ENCODE measurements at places on chromosomes 6 and 20. TPM values are rescaled to one million over a fixed set of nuclear protein-coding genes. Genes with fewer than 3 reads are reported as not detected.

DNA sequence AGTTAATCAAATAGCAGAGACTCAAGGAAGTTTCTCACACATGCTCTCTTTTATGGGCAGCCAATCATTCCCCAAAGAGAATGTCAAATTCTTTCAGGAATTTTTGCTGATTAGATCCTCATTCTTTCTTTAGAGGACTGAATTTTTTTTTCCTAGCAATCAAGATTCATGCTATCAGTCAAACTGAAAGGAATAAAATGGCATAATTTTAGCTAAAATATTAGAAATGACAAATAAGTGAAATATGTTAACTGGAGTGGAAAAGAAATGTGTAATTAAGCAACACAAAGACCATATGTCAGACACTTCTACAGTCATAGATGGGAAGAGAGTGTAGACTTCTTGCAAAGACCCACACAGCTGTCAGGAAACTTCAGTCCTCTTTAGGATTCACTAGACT, 242.3 kb upstream of the RNF217 start:
- no peak for DNase-seq

DNA sequence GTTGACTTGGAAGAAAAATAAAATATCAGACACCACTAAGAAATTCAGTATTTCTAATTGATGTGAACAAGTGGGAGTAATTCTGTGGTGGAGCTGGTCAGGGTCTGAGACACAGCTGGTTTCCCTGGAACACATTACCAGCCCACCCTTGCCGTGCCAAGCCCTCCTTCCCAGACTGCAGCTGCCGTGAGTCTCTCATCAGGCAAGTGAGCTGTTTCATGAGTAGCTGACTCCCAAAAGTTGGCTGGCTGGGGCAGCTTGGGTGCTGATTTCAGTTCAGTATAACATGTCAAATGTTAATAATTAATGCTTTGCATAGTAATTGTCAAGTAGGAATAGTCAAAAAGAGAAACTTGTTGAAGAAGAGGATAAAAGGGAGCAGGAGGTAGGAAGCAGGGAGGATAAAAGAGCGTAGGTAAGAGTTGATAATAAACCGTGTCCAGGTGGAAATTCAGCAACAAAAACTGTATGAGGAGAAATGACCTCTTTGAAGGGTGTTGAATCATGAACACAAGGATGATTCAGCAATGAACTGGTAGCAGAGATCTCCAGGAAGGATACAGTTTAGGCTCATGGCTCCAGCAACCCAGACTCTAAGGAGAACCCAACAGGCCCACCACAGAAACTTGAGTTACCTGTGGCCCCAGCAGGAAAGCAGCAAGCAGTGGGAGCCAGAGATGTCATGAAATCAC, 110.9 kb upstream of the SSTR4 start:
- no peak for DNase-seq

GRCh38 chr6:136148051-136148450, 102.1 kb downstream of the MTFR2 start:
- DNase-seq: no peak

DNA sequence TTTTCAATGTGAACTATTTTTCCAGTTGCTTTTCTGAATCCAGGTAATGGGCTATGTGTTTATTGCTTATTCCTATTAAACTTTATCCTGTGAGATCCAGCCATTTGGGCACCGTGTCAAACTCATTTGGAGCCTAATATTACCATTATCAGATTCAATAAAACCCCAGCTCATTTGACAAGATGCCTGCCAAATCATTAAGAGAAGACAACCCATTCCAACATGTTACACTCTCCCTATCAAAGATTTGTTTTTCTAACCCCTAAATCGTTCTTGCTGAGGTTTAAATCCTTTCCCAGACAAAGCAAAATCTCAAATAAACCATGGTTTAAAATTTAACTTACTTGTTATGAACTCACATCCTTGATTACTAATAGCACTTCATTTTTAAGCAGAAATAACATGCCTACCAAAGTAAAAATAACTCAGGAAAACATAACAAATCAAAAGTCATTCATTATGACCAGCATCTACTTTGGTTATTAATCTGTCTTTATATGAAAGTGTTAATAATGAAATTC, 130.0 kb upstream of the TCF21 start:
- no peak for DNase-seq

GRCh38 chr6:22651731-22652130, 82.4 kb downstream of the HDGFL1 start:
- DNase-seq: no peak

GRCh38 chr20:38747495-38748096, 664 bp upstream of the ACTR5 start:
- no peak for DNase-seq

- DNase-seq: peak; percentile 74
These were observed 719.4 kb downstream of the EPM2A start for GRCh38 chr6:145015739-145016558.

DNA sequence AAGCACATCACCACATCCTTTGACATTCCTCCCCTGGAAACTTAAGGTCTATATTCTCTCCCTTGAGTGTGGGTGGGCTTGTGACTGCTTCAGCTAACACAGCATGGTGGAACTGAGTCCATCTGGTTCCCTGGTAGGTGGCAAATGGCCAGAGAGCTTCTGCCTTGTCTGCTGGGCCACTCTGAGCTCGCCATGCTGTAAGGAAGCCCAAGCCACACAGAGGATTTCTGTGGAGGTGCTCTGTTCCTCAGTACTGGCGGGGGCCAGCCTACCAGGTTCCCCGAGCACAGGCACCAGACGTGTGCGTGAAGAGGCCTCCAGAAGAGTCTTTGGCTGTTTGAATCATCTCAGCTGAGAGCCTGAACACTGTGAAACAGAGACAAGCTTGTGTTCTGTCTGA, 41.6 kb upstream of the PMEPA1 start:
- no peak for DNase-seq

DNA sequence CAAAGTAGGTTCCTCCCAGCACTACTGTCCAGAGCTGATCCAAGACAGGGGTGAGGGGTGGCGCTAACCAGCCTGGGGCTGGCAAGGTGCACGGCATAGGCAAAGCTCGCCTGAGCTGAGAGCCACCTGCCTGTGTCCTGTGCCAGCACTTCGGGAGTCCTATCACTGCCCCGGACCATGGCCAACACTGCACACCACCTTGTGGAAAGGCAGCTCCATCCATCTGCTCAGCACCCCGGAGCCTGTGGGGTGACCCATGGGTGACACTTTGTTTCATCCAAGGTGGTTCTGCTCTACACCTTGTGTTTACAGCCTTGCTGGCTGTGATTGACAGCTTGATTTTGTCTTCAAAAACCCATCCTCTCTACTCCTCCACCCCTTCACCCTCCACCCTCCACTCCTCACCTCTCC, 32.9 kb upstream of the GATA5 start:
- no peak for DNase-seq

GRCh38 chr6:82246802-82247504, 591 bp downstream of the IBTK start:
- peak; percentile 76 for DNase-seq

GRCh38 chr20:57782631-57783041, 72.8 kb upstream of the PMEPA1 start:
- DNase-seq: no peak

DNA sequence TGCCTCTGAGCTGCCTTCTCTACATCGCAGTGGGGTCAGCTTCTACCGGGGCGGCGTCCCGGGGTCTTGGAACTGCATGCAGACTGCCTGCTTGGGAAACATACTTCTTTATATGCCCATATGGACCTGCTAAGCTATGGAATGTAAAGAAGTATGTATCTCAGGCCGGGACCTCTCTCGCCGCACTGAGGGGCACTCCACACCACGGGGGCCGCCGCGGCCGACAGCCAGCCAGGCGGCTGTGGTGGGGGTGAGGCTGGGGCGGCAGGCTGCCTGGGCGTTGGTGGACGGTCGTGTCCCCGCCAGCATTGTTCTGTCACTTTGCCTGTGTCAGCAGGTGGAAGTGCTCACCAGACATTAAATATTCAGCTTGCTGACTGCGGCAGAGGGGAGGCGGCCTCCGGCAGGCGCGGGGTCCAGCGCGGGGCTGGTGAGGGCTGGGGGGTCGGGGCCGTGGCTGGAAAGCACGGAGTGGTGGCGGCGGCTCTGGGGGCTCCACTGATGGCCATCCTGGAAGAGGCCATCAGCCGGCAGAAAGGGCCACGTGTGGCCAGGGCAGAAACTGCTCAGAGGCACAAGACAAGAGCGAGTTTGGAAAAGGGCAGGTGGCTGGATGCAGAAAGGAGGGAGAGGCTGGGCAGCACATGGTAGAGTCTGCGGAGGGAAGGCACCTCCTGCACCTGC, 78.6 kb upstream of the GATA5 start:
- no peak for DNase-seq

DNA sequence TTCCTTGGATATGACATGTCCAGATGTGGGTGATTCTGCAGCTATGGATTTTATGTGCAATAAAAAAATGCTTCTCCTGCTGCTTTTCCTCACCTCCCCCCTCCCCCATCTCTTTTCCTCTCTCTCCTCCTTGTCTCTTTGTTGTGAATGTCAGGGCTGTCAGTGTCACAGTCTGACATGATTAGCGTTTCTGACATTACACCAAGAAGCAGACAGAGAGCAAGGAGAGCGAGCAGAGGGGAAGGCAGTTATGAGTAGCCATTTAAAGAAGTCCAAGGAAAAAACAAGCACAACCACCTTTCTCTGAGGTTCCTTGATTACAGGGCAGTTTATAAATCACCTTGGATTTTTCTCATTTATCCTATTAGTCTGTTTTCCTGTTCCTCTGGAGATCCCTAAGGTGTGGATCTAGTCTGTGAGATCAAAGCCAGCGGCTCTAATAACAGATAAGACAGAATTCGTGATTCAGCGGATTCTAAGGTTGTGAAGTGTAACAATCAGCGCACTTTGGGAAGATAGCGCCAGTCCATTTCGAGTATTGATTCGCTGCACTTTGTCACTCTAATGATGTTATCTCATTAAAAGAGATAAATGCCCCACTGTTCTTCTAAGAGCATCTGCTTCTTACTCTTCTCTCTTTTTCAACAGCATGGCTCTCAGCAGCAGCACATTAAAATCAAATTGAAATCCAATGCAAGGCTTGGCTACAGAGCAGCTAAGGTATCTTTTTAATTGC, 101.4 kb downstream of the BACH2 start:
- DNase-seq: no peak

DNA sequence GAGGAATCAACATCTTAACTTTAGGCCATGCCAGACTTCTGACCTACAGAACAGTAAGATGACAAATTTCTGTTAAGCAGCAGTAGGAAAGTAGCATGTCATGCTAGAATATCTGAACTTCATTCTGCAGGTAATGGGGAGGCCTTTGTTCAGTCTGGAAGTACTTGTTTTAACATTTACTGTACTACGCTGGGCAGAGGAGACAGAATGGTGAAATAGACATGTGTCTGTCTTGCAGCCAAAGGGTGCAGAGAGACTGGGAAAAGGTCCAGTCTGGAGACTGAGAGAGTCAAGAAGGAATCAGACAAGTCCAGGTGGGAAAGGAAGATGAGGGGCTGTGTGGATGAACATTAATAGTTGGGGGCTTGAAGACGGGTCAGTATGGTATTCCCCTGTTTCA, 17.5 kb upstream of the ZBTB2 start:
- no peak for DNase-seq

DNA sequence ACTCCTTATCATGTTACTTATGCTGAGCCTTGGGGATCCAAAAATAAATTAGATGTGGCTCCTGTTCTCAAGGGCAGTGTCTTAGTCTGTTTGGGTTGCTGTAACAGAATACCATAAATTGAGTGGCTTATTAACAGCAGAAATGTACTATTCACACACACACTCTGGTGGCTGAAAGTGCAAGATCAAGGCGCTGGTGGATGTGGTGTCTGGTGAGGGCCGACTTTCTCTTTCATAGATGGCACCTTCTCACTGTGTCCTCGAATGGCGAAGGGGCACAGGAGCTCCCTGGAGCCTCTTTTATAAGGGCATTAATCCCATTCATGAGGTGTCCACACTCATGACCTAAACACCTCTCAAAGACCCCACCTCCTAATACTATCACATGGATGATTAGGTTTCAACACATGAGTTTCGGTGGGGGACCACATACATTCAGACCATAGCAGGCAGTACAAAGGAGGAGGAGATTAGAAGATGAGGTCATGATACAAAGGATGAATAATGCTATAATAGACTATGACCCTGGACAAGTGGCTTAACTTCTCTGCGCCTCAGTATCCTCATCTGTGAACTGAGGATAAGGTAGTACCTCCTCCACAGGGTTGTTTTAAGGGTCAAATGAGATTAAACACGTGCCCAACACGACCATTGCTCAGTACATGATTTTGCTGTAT, 34.1 kb downstream of the RPP40 start:
- no peak for DNase-seq

DNA sequence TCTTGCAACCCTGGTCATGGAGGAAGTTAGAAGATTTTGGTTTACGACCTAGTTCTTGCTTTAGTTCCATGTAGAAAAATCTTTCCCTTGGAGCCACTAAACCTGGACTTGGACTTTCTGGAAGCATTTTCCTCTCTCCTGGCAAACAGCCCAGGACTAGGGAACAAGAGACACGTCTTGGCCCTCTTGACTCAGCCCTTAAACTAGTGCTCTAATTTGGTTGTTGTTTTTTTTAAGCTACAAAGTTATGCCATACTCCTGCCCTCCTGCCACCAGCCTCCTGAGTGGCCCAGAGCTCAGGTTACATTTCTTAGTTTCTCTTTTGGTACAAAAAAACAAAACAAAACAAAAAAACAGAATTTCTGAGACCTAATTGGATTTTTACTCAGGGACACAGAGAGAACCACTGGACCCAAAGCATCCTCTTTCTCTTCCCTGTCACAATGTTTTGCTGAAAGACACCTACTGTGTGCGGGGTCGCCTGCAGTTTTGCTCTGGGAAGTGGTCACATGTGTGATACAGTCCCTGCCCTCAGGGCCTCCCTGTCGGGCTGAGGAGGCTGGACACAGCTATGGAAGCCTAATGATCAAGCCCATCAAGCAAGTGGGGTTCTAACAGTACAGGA, 32.3 kb upstream of the SCUBE3 start:
- DNase-seq: peak; percentile 57

DNA sequence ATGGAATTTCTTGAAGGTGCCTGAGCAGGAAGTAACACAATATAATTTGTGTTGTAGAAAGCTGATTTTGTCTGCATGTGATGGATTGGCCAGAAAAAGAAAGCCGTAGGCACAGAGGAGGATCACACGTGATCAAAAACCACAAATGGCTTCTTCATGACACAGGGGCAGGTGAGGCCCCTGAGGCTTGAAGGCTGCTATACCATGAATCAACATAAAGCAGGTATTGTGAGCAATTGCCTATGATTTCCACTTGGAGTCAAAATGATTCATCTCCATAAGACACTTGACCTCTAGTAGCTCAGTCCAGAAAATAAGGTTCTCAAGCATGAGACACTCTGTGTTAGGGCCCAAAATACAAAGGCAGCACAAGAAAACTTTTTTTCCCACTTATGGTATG, 42.4 kb upstream of the EYA4 start:
- no peak for DNase-seq

DNA sequence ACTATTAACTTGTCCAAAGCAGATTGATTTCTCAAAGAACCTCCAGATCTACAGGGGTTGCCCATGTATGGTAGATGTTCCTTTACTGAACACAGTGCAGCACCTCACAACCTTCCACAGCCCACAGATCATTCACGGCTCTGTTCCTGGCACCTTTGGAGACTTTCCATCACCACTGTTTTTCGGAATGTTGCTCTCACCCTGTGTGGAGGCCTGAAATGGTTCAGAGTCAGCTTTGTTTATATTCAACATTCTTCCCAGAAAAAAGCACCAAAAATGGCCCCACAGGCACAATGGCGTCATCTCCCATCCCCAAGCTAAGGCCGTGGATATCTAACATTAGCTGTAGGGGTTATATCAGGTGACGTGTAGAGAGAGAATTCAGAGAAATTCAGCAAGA, 74.7 kb downstream of the DHX35 start:
- peak; percentile 32 for DNase-seq

Gene FAM184A
- total RNA-seq: not detected

Gene ADGRG6
- total RNA-seq: 4.5 TPM

Gene CDH26
- total RNA-seq: not detected

Gene EFHC1
- total RNA-seq: 15.8 TPM

Gene CLVS2
- not detected for total RNA-seq

Gene TP53RK
- total RNA-seq: 30.1 TPM

Gene SNAP25
- 3.9 TPM for total RNA-seq

All from SJSA1 (cell line).